T-helper 9 cell (primary cell): ENCODE measurements at places on chromosomes 6 and 20.

GRCh38 chr6:134516582-134516981 lies 198.7 kb upstream of the SGK1 start:
- no peak for DNase-seq

- no peak for DNase-seq
These were observed 368.1 kb upstream of the MARCKS start for GRCh38 chr6:113488812-113489685.

GRCh38 chr6:111113336-111114086 lies 26.2 kb downstream of the SLC16A10 start:
- no peak for DNase-seq

- DNase-seq = no peak
These were observed 178.2 kb downstream of the SOX4 start for GRCh38 chr6:21771626-21772320.

DNA sequence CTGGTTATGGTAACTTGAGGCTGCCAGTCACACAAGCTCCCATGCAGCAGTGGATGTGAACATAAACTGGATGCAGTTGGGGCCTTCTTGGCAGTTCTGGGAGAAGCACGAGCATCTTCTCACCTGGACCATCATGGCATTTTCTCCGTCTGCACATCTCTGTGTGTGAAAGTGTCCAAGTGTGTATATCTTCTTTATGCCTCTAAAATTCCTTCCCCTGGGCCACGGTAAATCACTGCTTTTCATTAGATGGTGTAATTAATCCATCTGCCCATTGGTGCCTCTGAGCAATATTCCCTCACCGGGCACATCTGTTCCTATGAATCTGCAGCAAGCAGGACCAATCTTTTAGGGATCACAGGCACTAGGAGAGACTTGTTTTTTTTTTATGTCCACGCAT lies 138.0 kb downstream of the MAP3K7 start:
- DNase-seq = no peak

GRCh38 chr6:37983720-37984501 lies 164.4 kb downstream of the ZFAND3 start:
- no peak for DNase-seq

DNA sequence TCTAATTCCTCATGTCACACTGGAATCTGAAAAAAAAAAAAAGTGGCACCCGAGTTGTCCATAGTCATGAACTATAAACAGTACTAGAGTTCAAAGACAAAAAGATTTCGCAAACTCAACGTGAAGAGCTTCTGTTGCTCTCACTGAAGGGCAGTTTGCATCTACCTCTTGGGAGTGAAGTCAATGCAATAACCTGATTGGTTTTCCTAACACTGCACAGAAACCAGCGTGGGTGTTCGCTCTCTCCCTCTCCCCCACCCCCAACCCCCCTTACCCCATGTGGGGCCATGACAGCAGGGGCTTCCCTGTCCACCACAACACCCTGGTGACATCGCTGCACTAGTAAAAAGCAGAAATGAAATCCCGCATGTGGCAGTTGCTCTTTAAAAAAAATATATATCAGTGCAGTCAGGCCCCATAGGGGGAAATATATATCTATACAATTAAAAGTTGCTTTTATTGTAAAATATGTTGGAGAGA lies 66.9 kb downstream of the GMPR start:
- DNase-seq = no peak

GRCh38 chr6:131013495-131013894 lies 49.5 kb downstream of the EPB41L2 start:
- DNase-seq = no peak

- DNase-seq = no peak
These were observed 102.1 kb upstream of the STMND1 start for GRCh38 chr6:16999491-17000436.

- DNase-seq = no peak
These were observed 1.5 kb downstream of the FAM50B start for GRCh38 chr6:3850451-3851203.

- no peak for DNase-seq
These were observed 313.4 kb downstream of the CDH26 start for GRCh38 chr20:60271597-60271996.

DNA sequence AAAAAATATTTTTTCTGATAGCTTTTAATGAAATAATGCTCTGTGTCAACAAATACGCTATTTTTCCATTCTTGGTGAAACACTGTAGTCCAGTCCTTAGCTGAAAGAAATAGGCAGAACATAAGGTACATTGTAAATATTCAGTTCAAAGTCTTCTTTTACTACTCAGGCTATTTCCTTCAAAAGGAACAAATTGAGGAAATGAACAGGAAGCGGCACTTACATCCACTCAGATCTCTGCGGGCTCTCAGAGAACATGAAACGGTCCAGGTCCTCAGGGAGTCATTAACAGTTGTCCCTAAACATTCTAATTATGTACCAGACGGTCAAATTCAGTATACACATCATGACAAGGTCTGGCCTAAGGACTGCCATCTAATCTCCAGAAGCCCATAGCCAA lies 212.6 kb downstream of the KIF16B start:
- DNase-seq = no peak

- DNase-seq = no peak
These were observed 497 bp downstream of the BMP7 start for GRCh38 chr20:57265997-57266290.

GRCh38 chr20:50885068-50885467 lies 46.2 kb downstream of the ADNP start:
- no peak for DNase-seq

DNA sequence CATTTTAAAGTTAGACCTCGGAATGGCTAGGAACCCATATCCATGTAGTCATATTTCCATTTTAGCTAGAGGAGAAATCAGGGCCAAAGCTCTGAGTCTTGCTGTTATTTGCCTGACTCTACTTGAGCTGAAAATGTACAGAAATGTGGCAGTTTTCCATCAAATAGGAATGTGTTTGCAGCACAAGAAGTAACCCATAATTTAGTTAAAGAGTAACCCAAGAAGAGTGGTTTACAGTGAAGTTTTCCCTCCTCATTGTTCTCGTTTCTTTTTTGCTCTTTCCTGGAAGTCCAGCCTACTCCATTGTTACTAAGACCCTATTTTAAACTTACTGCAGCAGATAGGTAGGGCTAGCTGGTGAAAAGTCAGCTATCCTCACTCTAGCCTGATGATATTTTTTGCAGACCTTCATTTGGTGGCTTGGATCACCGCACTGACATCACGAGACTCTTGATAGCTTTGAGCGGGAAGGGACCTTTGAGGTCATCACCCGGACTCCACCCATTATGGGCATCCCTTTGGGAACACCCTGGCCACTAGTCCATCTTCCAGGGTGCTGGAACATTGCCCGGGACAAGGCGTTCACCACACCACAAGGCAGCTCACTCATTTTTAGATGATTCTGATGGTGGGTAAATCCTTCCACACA lies 28.0 kb upstream of the ADGRF5 start:
- DNase-seq = no peak

- DNase-seq = no peak
These were observed 180.9 kb downstream of the SASH1 start for GRCh38 chr6:148523551-148523950.

GRCh38 chr6:149233056-149233715 lies 84.3 kb upstream of the TAB2 start:
- DNase-seq = peak; percentile 26

- DNase-seq = no peak
These were observed 41.9 kb upstream of the NOL4L start for GRCh38 chr20:32626859-32627636.

DNA sequence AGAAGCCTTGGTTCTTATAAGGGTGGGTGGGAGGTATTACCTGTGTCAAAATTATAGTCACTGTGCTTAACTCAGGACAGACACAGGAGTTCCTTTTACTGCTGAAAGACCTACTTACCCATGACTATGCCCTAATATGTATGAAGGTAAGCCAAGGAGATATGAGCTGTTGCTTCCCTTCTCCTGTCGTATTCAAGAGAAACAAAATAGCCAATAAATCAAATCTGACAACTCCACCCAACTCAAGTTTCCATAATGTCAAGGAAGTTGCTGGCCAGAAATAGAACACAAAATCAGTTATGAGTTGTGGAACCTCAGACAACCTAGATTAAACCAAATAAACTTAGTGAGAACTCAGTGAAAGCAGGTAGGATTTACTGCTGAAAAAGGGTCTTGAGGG lies 25.1 kb downstream of the ZNF133 start:
- DNase-seq = no peak

DNA sequence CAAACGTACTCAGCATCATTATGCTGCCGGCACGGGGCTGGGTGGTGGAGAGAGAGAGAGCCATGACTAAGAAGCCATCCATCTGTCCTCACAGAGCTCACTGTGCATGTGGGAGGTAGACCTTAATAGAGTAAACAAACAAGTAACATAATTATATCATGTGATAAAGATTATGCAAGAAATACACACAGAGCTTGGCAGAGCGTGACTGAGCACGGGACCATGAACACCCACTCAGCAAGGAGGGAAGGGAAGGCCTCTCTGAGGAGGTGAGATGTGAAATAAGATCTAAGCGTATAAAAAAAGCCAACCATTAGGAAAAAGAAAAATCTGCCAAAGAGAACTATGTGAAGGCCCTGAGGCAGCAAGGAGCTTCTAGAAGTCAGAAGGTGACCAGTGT lies 207.5 kb downstream of the PTPRT start:
- DNase-seq = no peak

DNA sequence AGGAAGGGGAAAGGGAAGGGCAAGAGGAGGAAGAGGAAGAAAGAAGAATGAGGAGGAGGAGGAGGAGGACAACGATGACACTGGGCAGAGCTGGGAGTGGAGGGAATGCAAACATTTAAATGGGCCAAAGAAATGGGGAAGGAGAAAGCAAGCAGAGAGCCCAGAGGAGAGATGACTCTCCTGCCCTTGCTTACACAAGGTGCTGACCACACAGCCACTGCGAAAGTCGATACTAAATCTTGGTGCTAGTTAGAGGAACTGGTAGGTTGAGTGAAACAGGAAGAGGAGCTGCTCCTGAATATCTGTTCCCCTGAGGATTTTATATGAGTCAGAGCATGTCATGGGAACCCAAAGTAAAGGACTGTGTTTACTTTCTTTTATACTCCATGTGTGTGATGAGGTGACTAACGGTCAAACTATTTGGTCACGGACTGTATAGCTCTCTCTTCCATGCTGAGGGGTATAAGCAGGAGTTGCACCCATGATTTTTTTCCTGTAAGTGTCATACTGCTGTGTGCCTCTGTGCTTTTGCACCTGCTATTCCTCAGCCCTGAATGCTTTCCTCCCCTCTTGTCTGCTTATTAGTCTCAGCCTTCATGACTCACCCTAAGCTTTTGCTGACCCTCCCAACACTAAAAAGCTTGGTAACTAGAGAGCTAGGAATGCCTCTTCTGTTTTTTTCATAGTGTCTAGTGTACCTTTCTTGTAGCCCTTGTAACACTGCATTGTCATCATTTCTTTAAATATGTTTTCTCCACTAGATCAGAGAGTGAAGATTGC lies 9.5 kb upstream of the PAQR8 start:
- no peak for DNase-seq

GRCh38 chr6:128981716-128982115 lies 98.8 kb downstream of the LAMA2 start:
- no peak for DNase-seq

- DNase-seq = no peak
These were observed 19.3 kb upstream of the ZNF831 start for GRCh38 chr20:59144179-59144830.

DNA sequence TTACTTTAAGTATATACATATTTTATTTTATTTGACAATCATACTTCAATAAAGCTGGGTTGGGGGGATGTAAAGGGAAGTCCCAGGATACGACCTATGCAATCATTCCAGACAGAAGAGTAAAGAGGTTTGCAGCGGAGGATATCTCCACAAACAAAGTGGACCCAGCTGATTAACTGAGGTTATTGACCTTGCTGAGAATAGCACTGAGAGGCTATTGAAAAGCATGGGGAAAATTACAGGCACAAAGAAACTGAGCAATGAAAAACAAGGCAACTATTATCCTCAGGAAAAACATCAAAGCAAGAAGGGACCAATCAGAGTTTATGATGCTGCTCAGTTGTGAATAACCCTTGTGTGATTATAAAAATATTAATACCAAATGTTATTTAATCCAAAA lies 32.6 kb downstream of the SERPINB1 start:
- no peak for DNase-seq

DNA sequence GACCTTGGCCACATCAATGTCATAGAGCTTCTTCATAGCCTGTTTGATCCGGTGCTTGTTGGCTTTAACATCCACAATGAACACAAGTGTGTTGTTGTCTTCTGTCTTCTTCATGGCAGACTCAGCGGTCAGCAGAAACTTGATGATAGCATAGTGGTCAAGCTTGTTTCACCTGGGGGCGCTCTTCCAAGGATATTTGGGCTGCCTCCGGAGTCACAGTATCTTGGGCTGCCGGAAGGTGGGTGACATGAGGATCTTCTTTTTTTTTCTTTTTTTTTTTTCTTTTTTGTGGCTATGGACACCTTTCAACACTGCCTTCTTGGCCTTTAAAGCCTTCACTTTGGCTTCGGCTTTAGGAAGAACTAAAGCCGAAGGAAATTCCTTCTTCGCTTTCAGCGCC lies 244.6 kb downstream of the GJA1 start:
- no peak for DNase-seq
